CMK (cell line): ENCODE measurements at places on chromosomes 5 and 9.

- peak; percentile 70 for DNase-seq
Measured at GRCh38 chr9:137240318-137240840, 708 bp upstream of the TUBB4B start.

DNA sequence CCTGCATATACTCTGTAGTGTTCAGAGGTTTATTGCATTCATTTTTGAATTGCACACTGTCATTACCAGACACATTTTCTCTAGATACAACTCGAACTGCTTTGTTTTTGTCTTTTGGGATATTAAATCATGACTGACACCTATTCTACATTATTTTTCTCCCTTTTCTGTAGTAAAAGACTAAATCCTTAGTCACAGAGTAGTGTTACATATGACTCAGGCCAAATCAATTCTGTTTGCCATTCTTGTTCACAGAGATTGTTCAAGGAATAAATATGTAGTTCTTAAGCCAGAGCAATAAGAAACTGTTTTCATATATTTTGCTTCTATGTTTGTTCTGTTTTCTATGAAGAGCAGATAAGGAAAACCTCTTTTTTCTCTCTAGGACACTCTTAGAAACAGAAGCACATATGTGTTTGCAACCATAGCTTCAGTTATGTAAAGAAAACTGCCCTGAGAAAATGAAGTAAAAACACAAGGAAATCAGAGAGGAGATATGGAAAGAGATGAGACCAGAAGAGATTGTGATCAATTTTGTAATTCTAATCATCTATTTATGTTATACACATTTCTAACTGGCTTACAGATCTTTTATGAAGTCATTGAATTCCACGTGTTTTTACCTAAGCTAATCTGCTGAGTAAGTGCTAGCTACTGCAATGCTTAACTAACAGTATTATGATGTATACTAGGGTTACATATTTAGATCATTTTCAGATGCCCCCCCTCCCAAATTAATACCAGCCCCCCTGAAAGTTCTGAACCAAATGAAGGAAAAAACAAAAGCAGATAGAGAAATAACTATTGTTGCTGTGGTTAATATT, 1995.6 kb upstream of the CDH6 start:
- no peak for DNase-seq

- no peak for DNase-seq
Measured at GRCh38 chr9:19741178-19741577, 47.7 kb downstream of the SLC24A2 start.

- DNase-seq, result no peak
Measured at GRCh38 chr5:134506054-134507039, 19.1 kb upstream of the JADE2 start.

- DNase-seq, result no peak
Measured at GRCh38 chr9:77643871-77644270, 4.3 kb downstream of the GNA14 start.

DNA sequence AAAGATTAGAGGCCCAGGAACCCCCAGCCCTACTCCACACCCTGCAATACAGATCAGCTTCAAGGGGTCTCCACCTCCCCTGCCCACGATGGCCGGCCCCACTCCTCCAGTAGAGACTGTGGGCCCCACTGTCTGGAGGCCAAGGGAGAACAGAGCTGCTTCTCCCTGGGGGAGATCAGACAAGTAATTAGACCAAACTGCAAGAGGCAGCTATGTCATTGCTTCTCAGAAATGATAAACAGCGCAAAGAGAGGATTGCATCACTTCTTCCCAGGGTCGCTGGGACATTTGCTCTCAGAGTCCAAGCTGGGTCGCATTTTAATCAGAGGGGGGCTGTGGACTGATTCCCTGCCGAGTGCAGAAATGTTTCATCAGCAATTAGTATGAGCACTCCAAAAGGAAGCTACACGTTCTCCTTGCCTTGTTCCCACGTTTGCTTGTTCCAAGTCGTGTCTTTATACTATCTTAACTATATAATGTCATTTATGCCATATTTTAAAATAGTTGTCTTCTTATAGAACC, 59.9 kb downstream of the ROPN1L start:
- DNase-seq, result no peak

- no peak for DNase-seq
Measured at GRCh38 chr5:118279540-118280294, 708.6 kb downstream of the DTWD2 start.
